Uterus (tissue), 4 donors: ENCODE measurements at places on chromosomes 11 and 22.

DNA sequence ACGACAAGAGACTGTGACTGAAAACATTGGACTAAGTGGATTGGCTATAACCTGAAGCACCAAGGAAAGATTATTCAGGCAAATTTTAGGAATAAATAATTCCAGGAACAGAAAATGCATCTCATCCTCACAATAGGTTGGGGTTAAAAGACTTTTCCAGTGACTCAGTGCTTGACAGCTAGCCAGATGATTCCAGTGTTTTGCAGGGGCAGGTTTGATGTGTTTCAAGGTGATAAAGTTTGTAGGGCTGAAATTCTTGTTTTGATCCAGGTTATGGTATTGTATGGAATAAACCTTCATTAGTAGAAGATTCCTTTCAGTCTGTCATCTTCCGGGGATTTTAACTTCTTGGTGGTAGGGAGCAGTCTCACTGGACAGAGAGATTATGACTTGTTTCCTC lies 2.3 kb downstream of the EXT2 start:
- DNase-seq = no peak

GRCh38 chr11:85040166-85040565 lies 587.0 kb downstream of the DLG2 start:
- no peak for DNase-seq

- DNase-seq = no peak
Observed at GRCh38 chr22:41862160-41862529, 29.2 kb downstream of the SREBF2 start.

DNA sequence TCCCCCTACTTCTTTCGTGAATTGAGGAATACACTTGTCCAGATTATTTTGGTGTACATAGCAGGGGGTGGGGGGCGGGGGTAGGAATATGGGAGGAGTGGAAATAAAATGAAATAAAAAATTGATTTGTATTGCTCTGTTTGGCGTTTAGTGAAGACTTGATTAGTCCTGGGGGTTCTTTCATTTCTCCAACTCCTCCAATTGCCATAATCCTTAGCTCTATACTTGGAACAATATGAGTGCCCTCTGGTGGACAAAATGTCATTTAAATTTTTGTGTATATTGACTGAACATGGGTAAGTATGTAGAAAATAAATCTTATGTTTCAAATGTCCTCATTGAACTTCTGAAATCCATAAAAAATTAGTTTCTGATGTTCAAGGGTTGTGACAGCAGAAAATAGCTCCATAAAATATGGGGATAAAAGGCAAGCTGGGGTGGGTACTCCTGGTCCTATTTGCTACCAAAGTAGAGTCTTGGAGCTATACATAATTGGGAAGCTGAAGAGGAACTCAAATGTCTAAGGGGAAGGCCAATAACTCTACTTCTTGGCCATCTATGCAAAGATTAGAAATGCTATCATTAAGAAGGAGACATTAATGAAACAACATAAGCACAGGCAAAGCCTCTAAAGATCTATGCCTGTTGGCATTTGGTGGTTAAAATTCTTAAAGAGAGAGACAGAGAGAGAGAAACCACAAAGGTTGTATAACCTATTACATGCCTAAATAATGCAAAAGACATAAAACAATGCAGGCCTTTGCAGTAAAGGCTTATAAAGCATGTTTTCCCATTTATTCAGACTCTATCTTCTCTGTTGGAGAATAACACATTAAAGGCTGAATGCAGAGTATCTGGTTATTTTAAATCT lies 421.6 kb downstream of the METTL15 start:
- no peak for DNase-seq

GRCh38 chr11:77207618-77208313 lies 79.7 kb downstream of the MYO7A start:
- no peak for DNase-seq

- no peak for DNase-seq
Observed at GRCh38 chr11:61149624-61150615, 11.3 kb downstream of the VPS37C start.

DNA sequence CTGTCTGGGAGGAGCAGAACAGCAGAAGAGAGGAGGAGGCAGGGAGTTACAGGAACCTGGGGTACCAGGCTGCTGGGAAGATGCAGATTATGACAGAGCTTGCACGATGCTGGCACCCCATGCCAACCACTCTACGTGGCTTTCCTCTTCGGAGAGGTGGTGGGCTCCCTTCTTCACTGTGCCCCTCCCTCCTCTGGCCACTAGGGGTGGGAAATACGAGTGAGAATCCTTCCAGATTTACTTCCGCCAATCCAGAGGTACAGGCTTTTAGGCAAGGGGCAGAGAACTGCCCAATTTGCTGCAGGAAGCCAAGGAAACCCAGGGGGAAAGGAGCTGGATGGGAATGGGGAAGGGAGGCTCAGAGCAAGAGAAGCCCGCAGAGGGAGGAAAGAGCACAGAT lies 12.3 kb downstream of the HYOU1 start:
- DNase-seq = no peak

DNA sequence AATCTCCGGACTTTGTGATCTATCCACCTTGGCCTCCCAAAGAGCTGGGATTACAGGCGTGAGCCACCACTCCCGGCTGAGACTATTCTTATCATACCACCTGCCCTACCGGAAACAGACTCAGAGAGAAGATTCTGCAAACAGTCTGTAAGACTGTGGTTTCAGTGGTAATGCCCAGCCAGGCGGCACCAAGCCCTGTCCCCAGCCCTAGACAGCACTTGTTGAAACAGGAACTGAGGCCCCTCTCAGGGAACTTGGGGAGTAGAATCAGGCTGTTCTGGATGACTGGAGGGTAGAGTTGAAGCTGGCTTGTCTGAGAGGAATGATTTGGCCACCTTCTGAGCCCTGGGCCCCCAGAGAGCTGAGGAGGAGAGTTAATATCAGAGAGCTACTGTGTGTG lies 1.3 kb upstream of the INSC start:
- no peak for DNase-seq

DNA sequence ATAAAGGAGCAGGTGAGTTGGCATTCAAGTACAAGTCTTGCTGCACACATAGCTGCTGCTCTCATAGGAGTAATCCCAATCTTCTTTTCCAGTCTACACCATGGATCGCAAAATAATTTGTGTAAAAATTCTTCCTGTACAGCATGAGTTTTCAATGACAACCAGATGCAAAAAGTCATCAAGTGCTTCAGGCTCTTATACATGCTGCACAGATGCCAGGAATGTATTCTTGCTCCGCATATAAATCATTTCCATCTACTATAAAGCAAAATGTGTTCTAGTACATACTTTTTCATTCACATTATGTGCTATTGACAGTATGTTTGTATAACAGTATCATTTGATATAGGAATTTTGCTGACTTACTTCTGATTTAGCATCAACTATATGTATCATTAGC lies 35.4 kb downstream of the NXPE2 start:
- DNase-seq = no peak

DNA sequence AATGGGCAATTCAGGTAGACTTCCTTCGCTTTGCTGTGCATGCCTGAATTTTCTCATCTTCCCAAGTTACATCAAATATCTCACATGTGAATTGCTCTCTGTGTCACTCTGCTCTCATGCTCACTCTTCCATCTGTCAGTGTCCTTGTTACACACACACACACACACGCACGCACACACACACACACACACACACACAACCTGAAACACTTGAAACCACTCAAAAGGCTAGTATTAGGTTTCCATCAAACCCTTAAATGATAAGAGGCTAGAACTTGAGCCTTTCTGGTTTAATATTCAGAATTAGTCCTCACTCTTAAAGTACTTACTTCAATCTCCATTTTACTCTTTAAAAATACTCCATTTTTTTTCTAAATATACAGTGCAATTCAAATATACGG lies 282.4 kb downstream of the C11orf87 start:
- DNase-seq = no peak

GRCh38 chr11:44510372-44510771 lies 55.1 kb upstream of the CD82 start:
- no peak for DNase-seq

DNA sequence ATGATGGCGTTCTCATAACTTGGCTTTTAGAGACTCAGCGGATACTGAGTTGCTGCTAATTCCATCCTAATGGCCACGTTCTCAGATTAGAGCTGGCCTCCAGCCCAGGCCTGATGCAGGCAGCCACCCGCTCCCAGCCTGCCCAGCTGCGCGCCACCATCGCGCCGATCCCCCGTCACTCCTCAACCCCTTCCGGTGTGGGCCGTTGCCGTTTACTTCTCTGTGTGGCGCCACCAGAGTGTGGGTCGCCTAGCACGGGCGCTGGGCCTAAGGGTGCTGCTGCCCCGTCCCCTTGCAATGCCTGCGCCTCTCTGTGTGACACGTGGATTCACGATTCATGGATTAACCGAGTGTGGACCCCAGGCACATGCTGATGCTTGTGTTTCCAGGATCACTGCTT lies 1116.0 kb downstream of the BRD1 start:
- DNase-seq = no peak
